ENCODE measurements at places on chromosomes 2 and 18.

DNA sequence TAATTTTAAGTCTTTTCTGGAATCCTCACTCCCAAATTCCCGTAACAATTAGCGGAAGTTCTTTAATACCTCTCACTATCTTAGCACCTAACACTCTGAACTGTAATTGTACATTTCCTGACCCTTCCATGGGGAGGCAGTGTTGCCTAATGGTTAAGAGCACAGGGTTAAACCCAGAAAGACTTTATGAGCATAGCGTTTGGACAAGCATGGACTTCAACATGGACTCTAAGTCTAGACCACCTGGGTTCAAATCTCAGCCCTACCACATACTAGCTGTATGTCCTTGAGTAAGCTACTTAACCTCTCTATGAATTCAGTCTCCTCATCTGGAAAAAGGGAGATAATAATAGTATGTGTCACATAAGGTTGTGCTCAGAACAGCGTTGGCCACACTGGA is 13.0 kb downstream of the ANTXR1 start:
- peak; percentile 82 for DNase-seq

DNA sequence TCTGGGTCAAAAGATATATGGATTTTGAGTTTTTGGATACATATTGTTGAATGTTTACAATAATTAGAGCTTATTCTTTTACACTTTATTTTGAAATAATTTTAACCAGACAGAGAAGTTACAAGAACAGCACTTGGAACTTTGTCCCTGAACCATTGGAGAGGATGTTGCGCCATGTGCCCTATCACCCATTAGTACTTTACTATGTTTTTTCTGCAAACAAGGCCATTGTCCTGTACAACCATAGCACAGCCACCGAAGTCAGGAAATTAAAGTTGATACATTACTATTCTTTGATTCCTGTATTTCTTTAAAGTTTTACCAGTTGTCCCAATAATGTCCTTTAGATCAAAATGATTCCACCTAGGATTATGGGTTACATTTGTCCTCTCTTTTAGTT is 188.8 kb downstream of the ACKR3 start:
- DNase-seq, result no peak

DNA sequence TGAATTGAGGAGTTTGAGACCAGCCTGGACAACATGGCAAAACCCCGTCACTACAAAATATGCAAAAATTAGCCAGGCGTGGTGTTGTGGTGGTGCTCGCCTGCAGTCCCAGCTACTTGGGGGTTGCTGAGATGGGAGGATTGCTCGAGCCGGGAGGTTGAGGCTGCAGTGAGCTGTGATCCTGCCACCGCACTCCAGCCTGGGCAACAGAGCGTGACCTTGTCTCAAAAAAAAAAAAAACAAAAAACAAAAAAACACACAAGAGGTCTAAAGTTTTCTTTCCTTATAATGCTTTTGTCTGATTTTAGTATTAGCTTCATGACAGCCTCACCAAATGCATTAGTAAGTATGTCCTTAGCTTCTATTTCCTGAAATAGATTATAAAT is 43.1 kb downstream of the VPS54 start:
- DNase-seq, result no peak

GRCh38 chr2:54122939-54123338 is 7.5 kb downstream of the ACYP2 start:
- peak; percentile 58 for DNase-seq

- DNase-seq, result no peak
Observed at GRCh38 chr2:138081225-138082073, 117.2 kb downstream of the HNMT start.

DNA sequence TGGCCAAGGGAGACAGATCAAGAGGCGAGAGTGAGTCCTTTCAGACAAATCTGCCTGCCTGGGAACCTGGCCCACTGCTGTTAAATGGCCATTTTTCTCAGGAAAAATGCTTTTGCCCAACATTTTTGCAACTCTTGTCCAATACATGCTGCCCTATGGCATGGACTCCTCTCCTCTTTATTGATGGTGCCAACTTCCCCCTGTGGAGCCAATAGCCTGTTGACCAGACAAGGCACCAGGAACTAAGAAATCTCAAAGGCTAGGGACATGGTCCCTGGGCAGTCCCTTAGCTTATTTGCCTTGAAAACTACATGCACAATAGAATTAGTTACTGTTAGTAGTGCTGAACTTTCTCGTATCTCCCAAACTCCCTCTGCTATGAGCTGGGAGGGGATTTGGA is 91.8 kb upstream of the ACVR1C start:
- DNase-seq, result no peak

DNA sequence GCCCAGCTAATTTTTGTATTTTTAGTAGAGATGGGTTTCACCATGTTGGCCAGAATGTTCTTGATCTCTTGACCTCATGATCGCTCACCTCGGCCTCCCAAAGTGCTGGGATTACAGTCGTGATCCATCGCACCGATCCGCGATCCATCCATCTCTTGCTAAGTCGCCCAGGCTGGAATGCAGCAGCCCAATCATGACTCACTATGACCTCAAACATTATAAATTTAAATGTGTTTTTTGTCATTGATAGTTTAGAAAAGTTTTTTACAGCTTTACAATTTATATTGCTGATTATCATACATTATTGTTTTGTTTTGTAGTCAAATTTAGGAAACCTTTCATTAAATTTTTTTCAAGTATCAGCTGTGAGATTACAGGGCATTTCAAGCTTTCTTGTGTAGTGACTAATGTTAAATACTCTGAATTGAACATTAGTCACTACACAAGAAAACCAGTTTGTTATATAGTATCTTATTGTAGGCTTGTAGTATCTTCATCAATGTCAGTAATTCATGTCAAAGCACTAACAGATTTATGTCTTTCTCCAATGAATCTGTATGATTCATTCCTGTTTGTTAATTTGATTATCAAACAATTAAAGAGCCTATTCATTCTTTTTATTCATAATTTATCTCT is 37.5 kb downstream of the NR4A2 start:
- DNase-seq, result no peak

- DNase-seq, result no peak
Observed at GRCh38 chr2:231336700-231337099, 58.8 kb upstream of the B3GNT7 start.

DNA sequence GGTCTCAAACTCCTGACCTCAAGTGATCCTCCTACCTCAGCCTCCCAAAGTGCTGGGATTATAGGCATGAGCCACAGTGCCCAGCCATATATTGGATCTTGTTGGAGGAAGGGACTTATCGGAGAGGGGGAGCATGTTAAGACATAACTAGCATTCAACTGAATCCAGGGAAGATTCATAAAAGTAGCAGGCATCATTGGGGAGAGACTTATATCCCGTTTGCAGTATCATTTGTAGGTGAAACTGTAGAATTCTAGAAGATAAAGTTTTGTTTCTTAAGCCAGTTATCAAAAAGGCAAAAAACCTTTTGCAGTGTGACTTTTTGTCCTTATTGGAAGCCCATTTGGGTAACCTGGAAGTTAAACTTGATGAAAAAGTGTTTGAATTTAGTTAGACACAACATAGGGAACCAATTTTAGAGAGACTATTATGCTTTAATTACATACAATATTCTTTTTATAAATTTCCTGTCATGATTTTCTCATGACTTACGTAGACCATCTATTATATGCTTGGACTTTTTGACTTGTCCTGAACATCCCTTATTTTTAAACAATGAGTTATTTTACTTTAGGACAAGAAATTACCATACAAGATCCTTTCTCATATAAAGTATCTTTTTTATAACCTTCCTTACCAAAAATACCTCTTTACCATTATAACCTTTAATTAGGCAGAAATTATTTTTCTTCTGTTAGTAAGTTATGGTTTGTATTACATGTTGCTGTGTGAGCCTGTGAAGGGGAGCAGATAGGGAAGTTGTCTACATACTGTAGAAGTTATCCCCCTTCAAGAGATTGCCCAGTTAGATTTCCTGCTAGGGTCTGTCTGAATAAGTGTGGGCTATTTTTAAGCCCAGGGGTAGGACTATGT is 20.3 kb downstream of the RAB3GAP1 start:
- no peak for DNase-seq

- no peak for DNase-seq
Observed at GRCh38 chr2:173288561-173288960, 66.1 kb upstream of the CDCA7 start.

DNA sequence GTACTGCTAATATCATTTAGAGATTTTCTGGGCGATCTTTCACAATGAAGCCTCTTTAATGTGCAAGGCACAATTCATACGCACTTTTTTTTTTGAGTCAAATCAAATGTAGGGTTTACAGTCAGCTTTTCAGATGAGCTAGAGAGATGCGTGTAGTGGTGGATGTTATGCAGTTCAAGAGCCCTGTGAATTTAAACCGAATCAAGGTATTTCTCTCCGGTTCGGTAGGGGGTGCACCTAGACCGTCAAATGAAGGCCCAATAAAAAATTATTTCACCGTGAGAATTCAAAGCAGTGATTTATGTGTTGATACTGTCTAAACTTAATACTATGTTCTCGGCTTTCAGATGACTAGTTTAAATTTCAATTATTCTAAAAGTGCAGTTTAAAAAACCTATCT is 1.1 kb downstream of the PTH2R start:
- DNase-seq, result peak; percentile 37

DNA sequence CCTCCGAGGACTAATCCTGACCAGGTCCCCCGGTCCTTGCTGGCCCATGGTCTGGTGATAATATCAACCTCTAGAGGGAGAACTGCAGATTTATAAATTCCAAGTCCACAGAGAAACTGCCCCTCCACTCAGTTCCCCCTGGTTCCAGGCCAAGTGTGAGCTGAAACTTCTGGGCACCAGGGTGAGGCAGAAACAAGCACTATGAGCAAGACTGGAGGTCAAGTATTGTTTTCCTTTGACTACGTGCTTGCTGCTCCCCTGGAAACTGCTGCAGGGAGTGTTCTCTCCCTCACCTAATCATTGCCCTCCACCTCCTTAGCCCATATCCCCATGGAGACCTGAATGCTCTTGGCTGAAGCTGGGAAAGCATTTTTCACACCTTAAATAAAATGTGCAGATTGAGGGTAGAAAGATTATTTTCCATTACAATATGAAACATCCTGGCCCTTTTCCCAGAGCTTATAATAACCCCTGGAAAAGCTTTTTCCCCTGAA is 135.2 kb downstream of the RDH14 start:
- peak; percentile 47 for DNase-seq

- DNase-seq, result no peak
Observed at GRCh38 chr2:135152361-135152760, 100.3 kb downstream of the RAB3GAP1 start.

GRCh38 chr18:63783394-63783793 is 8.2 kb downstream of the SERPINB7 start:
- DNase-seq, result no peak

DNA sequence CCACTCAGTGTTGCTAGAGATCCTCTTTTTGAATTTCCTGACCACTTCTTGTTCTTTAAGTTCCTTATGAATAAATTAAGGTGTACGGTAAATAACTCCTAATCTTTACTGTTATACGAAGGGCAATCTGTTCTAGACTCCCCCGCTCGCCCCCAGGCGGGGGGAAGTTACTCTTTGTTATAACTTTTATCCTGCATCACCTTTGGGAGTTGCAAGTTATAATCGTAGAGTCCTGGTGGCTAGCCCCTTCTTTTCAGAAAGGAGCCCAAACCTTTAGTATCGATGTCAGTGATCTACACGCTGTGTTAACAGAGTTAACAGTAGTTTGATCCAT is 652 bp downstream of the GCA start:
- DNase-seq, result no peak

DNA sequence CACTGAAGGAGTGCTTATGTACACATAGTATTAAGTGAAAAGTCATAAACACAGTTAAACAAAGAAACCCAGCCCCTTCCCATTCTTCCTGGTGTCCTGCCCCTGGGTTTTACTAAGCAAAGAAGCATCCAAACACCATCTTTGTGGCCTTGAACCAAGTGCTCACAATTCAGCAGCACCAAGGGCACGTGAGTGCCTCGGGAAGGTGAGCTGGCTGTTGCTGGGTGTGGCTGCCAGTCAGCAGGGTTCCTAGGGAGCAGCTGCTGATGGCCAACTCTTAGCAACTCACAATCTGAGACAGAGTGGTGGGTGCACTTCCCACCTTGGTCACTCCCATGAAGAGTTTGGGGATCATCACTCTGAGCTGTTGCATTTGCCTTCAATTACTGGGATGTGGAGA is 97.7 kb upstream of the PGAP1 start:
- no peak for DNase-seq

GRCh38 chr2:217222309-217222910 is 362.5 kb upstream of the TNP1 start:
- no peak for DNase-seq

GRCh38 chr18:36017232-36017631 is 44.8 kb downstream of the RMP24 start:
- no peak for DNase-seq

- DNase-seq, result no peak
Observed at GRCh38 chr2:106316915-106317314, 122.8 kb upstream of the UXS1 start.

- DNase-seq, result no peak
Observed at GRCh38 chr2:72095364-72095763, 52.3 kb downstream of the CYP26B1 start.

GRCh38 chr2:189285349-189285748 is 105.8 kb upstream of the COL5A2 start:
- DNase-seq, result no peak
